A549 treated with DMSO at 1 μM for 4 hours (cell line): ENCODE measurements at places on chromosomes 5 and 9. TPM values are rescaled to one million over a fixed set of nuclear protein-coding genes. Genes with fewer than 3 reads are reported as not detected.

Gene GMCL2
- total RNA-seq = not detected in 5 replicates

Gene SUB1
- total RNA-seq = 185 to 303 TPM (median 260 TPM) in 5 replicates

Gene SOX30
- 0.03 to 0.05 TPM in 2 of 5 replicates, not detected in the others for total RNA-seq

Gene EGFL7
- total RNA-seq = 41.7 to 60.0 TPM (median 50.7 TPM) in 5 replicates

Gene C9
- total RNA-seq = not detected in 5 replicates

Gene ZDHHC11
- total RNA-seq = 11.1 to 22.4 TPM (median 18.3 TPM) in 5 replicates

Gene SPINK4
- 0.40 TPM in 1 of 5 replicates, not detected in the others for total RNA-seq

Gene SOHLH1
- not detected in 5 replicates for total RNA-seq

Gene PROB1
- total RNA-seq = 0.28 to 0.37 TPM (median 0.33 TPM) in 5 replicates
